NCI-H2029 treated with DMSO at 0.1 percent for 48 hours (cell line): ENCODE measurements at places on chromosomes 5 and 9.

- no peak for DNase-seq
Observed at GRCh38 chr9:126681336-126681735, 67.6 kb downstream of the LMX1B start.

DNA sequence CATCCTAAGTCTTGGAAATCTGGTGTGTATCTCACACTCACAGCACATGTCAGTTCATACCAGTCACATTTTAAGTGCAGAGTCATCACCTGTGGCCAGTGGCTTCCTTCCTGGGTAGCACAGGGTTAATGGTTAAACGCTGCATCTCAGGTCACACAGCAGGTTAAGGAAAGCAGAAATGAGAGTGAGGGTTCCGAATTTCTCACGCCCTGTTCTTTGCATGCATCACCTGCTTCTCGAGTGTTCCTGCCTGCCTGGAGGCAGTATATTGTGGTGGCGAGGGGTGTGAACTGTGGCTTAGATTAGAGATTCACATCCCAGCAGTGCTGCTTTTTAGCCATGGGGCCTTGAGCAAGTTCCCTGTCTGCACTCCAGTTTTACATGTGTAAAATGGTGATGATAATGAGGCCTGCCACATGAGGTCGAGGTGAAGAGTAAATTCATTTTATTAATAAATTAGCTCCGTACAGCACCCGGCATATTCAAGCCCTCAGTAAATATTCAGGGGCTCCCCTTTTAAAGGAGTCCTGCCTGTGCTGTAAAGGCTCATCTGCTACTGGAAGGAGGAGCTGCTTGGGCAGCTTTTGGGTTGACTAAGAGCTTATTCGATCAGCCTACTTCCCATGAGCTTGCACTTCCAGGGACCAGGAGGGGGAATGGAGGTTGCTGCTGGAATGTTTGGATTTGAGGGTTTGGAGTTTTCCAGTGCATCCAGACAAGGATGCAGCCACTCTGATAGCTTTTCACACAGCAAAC is 61.1 kb upstream of the SAP30L start:
- DNase-seq, result no peak

- DNase-seq, result no peak
Observed at GRCh38 chr9:89732295-89732938, 127.6 kb downstream of the GADD45G start.

DNA sequence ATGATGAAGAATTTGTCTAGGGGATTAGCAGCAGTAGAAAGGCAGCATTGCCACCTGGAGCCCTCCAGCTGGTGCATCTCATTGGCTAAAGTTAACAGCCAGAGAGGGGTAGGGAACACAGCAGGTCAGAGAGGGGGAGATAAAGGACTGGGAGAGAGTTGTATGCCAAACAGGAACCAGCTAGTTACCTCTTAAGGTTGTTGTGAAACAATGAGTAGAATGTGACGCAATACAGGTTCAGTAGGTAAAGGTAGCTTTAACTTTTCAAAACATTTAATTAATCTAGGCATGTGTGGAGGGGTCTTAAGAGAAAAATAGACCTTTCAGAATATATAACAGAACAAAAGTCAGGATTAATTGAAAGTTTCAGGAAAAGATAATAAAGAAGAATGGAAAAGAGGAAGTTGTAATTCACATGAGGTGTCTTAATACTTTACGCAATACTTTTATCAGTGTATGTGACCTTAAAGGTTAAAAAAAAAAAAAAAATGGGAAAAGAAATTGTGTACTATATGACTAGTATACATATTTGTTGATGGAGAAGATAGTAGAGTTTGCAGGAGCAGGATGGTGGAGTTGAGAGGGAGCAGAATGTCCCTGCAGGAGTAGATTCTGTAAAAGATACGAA is 14.3 kb downstream of the FBXO38 start:
- peak; percentile 68 for DNase-seq

DNA sequence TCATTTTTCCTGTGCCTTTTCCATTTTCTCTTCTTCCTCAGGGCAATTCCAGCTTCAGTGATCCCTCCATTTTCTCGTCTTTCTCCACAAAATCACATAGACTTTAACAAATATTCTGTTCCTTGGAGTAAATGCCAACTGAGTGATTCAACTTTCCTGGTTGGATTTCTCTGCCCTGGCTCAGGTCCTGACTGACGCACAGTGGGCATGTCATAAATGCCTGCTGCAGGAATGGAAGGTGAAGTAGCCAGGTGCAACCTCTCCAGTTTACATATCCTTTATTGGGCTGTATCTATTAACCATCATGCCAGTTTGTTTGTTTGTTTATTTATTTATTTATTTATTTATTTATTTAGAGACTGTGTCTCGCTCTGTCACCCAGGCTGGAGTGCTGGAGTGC is 95.1 kb downstream of the MEF2C start:
- no peak for DNase-seq

- DNase-seq, result no peak
Observed at GRCh38 chr9:110809038-110809595, 140.5 kb downstream of the MUSK start.

GRCh38 chr5:133877351-133878235 is 90.8 kb downstream of the C5orf15 start:
- DNase-seq, result no peak

- no peak for DNase-seq
Observed at GRCh38 chr9:109973336-109973735, 193.3 kb downstream of the PALM2AKAP2 start.

DNA sequence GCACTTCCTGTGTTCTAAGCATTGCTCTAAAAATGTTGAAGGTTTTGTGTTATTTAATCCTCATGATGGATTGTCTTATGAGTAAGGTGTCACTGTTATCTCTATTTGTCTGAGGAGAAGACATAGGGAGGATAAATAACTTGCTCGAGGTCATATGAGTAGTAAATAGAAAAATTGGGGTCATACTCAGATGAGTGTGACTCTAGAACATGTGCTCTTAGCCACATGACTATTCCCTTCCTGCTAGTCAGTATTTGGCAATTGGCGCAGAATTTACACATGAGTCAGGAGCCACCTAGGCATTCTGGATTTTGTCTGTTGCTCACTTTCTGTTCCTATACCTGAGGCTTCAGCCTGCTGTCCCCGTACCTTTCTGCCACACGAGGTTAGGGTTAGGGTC is 234.6 kb upstream of the CD180 start:
- no peak for DNase-seq

- no peak for DNase-seq
Observed at GRCh38 chr9:122806661-122807060, 6.7 kb downstream of the OR1K1 start.

DNA sequence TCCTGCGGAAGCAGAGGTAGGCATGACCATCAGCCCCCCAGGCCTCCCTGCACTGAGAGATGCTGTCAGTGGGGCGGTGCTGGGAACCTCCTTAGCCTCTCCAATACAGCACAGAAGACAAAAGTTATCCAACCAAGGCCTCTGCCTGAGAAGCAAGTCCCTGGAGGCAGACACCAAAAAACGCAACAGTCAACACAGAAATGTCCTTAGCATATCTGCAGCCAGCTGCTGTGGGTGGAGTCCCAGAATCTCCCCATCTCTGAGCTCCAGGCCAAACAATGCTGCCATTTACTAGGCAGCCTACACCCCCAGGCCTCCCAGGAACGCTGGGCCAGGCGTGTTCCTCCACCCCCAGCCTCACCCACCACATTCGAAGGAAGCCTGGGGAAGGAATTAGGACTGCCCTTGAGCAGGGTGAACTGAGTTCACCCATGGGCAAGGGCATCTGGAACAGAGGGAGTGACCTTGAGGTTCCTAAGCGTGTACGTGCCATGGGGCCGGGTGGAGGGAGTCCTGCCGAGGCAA is 43.7 kb downstream of the STK10 start:
- no peak for DNase-seq

- DNase-seq, result no peak
Observed at GRCh38 chr5:37316027-37316426, 54.9 kb downstream of the NUP155 start.

DNA sequence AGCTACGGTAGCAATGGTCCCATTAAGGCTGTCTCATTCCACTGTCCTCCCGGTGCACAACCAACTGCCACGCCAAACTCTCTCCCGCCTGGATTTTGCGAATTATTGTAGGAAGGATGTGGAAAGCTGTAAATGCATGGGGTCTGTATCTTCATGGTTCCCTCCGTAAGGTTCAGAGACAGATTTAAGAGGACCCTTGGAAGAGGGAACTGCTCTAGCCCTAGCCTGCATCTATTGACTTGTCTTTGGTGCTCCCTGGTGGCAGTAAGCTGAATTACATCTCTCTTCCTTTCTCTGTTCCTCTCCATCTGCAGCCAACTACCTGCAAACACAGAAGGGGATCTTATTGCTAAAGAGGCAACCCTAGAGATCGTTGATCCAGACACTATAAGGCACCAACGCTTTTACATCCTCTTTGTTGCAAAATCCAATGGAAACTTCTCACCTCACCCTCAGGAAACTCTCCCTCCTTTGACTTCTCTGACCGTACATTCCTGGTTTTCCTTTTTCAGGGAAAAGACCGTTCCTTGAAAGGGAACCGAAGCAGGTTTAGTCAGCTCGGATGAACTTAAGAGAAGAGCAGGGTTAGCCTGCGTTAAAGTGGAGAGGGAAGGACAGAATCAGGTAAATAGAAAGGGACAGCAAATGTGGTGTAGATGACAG is 11.9 kb downstream of the CAPSL start:
- peak; percentile 58 for DNase-seq

DNA sequence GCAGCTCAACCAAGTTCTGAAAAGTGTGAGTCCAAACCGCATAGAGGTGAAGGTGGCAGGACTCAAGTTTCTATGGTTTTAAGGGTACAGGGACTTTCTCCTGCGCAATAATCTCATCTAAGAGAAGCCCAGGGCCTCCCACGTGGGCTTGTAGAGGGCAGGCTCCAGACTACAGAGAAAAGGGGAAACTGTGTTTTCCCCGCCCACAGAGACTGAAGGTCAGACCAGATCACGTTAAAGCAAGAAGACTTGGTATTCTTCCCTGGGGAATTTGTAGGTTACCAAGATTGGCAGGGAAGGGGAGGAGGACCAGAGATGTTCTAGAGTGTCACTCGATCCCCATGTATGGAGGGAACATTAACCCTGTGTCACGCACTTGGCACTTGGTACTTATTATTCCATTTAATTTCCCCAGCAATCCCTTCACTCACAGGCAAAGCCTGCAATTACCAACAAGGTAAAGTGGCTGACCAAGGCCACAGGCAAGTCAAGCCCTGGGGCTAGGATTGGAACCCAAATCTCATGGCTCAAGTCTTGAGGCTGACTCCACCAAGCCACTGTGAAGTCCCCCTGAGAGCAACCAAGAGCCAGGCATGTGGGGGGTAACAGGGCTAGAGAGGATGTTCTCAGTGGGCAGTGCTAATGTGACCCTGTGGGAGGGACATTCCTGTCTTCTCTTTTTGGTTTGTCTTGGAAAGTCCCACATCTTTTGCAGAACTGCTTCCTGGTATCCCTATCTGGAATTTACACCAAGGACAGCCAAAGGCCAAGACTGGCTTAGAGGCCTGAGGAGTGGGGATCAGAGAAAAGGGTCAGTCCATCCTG is 18.3 kb upstream of the NEK6 start:
- no peak for DNase-seq

DNA sequence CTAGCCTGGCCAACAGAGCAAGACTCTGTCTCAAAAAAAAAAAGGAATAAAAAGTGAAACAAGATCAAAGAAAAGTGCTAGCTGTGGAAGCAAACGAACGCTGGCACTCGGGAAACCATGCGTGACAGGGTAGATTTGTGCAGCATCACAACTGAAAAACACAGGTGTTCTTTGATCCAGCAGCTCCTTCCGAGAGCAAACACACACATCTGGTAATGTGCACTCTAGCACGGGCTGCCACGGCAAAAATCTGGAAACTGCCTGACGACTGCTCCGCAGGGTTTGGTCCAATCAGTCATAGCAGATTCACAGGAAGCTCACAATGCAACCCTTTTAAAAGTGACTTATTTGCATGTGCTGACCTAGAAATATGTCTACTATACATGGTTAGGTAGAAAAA is 80.0 kb downstream of the SYK start:
- no peak for DNase-seq
